Kidney (tissue), 22 donors: ENCODE measurements at places on chromosomes 7 and 10. TPM values are rescaled to one million over a fixed set of nuclear protein-coding genes. Genes with fewer than 3 reads are reported as not detected.

- peak; percentile 69 for DNase-seq
- no peaks in the 10 kb centered on the region for H3K36me3 ChIP-seq
- H3K27ac ChIP-seq: no peak overlapping the region
- no peaks in the 10 kb centered on the region for H3K4me1 ChIP-seq
- H3K27me3 ChIP-seq: no peaks in the 10 kb centered on the region
Observed at GRCh38 chr7:87146740-87147386, 5.4 kb upstream of the DMTF1 start.

GRCh38 chr7:35773994-35774393 is 26.9 kb upstream of the SEPTIN7 start:
- H3K4me1 ChIP-seq: no peaks in the 10 kb centered on the region
- no peaks in the 10 kb centered on the region for H3K27me3 ChIP-seq
- no peak for DNase-seq
- H3K4me3 ChIP-seq: no peak overlapping the region

Gene GIMAP7
- 43.6 TPM for total RNA-seq

Gene ACBD7
- 0.50 TPM for total RNA-seq

DNA sequence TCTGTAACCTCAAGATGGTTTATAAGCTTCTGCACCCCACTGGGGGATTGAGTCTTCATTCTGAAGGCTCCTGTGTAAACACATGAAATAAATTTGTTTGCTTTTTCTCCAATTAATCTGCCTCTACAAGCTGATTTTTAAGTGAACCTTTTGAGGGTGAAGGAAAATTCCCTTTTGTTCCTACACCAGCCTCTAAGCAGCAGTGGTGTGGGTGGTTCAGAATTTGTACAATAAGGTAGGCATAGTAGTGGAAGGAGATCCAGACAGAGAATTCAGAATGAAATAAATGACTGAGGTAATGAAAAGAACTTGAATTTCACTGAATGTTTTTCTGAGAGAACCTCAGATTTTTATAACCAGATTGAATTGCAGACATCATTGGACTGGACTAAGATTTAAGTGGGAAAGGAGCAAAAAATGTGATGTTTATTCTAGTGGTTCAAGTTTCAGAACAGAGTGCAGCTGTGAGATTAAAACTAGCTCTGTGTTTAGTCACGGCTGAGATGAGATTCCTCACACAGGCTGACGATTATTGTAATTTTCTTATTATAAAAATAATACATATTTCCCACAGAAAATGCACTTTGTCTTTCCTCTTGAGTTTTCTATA is 1162.2 kb downstream of the TYW1 start:
- H3K27ac ChIP-seq: no peak overlapping the region
- H3K4me1 ChIP-seq: no peaks in the 10 kb centered on the region
- H3K36me3 ChIP-seq: no peaks in the 10 kb centered on the region
- no peak for DNase-seq

- peaks cover 22% of the 10 kb centered on the region for H3K4me1 ChIP-seq
- no peak overlapping the region for H3K27ac ChIP-seq
- H3K36me3 ChIP-seq: no peaks in the 10 kb centered on the region
- no peak for DNase-seq
- no peak overlapping the region for H3K4me3 ChIP-seq
Observed at GRCh38 chr10:127576740-127577161, 27.6 kb downstream of the NPS start.

Gene PNLIP
- total RNA-seq: not detected

Gene C10orf143
- total RNA-seq: 6.6 TPM

DNA sequence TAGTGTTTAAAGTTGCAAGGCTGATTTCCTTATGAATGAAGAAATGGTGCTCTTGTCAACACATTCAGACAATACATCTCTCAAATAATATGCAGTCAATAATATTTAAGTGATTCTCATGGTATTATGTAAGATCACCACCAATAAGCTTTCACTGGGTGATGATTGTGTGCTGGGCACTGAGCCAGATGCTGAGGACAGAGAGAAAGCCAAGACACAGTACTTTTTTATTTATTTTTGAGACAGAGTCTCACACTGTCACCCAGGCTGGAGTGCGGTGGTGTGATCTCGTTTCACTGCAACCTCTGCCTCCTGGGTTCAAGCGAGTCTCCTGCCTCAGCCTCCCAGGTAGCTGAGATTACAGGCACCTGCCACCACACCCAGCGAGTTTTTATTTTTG is 130.6 kb upstream of the LSM8 start:
- no peak overlapping the region for H3K27ac ChIP-seq
- no peaks in the 10 kb centered on the region for H3K4me1 ChIP-seq
- H3K4me3 ChIP-seq: no peak overlapping the region
- no peak for DNase-seq
- H3K27me3 ChIP-seq: no peaks in the 10 kb centered on the region
- H3K36me3 ChIP-seq: no peaks in the 10 kb centered on the region

- H3K27ac ChIP-seq: no peak within 1 kb of the TSS
- peaks cover 15% of the 10 kb centered on the region for H3K27me3 ChIP-seq
- H3K4me1 ChIP-seq: no peaks in the 10 kb centered on the region
- peak; percentile 50 for DNase-seq
- H3K36me3 ChIP-seq: no peaks in the 10 kb centered on the region
Observed at GRCh38 chr7:100720279-100720670, at the start of gene EPO. Gene EPO (plus strand): TSS chr7:100720468. CDS start chr7:100720981, 513 bp downstream.

DNA sequence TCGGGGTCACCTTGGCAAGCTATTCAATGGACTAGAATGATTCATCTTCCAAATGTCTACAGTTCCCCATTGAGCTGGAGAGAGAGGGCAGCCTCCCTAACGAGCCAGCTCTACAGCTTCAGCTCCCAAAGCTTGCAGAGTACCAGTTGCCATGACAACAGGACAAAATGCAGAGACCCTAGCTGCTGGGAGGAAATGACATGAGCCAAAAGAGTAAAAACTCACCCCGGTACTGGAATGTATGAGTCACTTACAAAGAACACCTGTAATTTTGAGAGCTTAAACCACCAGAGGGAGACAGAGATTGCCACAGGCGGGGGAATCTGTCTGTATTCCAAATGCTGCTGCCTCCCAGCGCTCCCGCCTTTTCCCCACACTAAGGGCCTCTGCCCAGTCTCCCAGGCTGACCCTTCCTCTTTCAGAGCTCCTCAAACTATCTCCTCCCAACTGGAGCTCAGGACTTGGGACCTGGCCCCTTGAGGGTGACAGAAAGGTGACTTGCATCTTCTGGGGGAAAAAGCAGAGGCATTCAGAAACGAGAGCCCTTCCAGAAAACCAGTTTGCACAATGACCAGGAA is 95.5 kb downstream of the CUL2 start:
- no peak overlapping the region for H3K27ac ChIP-seq
- H3K4me3 ChIP-seq: no peak overlapping the region
- no peaks in the 10 kb centered on the region for H3K36me3 ChIP-seq
- H3K4me1 ChIP-seq: no peaks in the 10 kb centered on the region
- no peaks in the 10 kb centered on the region for H3K27me3 ChIP-seq
